ENCODE measurements at places on chromosomes 12 and 14. TPM values are rescaled to one million over a fixed set of nuclear protein-coding genes. Genes with fewer than 3 reads are reported as not detected.

PABPN1 gene
- 90.6 TPM for total RNA-seq

DHRS2 gene
- 1.7 TPM for total RNA-seq

BEGAIN gene
- under 0.01 TPM for total RNA-seq

NR4A1 gene
- 0.77 TPM for total RNA-seq

FAM90A1 gene
- not detected for total RNA-seq

ITGA7 gene
- total RNA-seq: 0.13 TPM

TRIM9 gene
- total RNA-seq: not detected

GLT1D1 gene
- not detected for total RNA-seq

VPS37B gene
- 10.5 TPM for total RNA-seq

SERPINA3 gene
- not detected for total RNA-seq

NPAS3 gene
- 0.13 TPM for total RNA-seq

PLA2G1B gene
- total RNA-seq: not detected

PPP1R1A gene
- not detected for total RNA-seq

SLC10A1 gene
- not detected for total RNA-seq

SERPINA12 gene
- not detected for total RNA-seq

HELB gene
- total RNA-seq: 1.0 TPM

HSPB8 gene
- 2.8 TPM for total RNA-seq

CLEC7A gene
- 0.26 TPM for total RNA-seq
